ENCODE measurements at places on chromosomes 1 and 21.

- DNase-seq: no peak
Measured at GRCh38 chr1:227395426-227396028, 77.2 kb upstream of the CDC42BPA start.

DNA sequence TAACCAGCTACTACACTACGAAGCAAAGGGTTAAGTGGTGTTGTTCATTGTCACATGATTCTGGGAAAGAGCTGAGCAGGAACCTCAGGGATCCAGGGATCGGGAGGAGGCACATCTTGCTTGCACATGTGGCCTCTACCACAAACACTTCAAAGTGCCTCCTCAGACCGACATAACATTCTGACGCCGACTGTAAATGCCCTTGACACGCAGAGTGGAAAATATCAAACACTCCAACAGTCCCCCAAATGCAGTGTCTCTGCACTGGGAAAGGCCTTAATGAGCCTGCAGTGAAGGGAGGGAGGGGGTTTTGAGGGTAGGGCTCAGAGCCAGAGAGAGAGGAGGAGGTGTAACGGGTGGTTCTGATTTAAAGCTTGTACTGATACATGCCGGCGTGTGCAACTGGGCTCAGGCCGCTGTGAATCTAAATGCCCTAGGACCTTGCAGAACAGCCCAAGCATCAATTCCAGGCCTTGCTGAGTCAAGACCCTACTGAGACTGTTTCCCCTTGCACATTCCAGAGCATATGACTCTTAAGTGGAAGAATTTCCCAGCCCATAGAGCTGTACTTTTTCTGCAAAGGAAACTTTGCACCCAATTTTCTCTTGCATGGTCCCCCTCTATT is 163.7 kb downstream of the NTMT2 start:
- DNase-seq: no peak

- DNase-seq: no peak
Measured at GRCh38 chr1:18891426-18891780, 11.0 kb downstream of the ALDH4A1 start.

GRCh38 chr1:172669011-172669410 is 10.1 kb downstream of the FASLG start:
- no peak for DNase-seq

DNA sequence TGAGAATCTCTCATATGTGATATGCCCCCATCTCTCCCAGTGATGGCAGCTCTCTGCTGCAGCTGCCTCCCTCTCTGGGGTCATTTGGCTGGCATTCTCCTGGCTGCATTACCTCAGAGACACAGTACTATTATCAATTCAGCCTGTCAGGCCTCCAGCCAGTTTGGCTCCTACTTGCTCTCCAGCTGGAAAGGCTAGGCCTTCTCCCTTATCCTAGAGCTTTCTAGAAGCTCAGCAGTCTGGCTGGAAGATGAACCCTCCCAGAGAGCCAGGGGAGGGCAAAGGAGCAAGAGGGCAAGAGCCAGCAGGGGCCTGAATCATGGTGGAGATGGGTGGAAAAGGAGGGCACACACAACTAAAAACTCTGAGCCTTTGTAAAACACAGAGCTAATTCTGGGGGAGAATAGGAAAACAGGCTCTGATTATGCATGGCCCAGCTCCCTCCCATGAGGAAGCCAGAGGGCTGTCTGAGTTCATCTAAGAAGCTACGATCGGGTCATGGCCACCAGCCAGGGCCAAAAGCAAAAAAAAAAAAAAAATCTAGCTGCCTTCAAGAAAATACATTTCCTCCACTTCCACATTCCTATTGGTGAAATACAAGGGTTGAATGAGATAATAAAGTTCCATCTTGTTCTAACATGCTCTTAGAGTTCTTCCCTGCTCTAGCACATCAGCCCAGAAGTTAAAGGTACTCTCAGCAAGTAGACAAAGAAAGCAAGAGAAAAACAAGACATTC is 8.8 kb downstream of the LAMB3 start:
- DNase-seq: no peak

DNA sequence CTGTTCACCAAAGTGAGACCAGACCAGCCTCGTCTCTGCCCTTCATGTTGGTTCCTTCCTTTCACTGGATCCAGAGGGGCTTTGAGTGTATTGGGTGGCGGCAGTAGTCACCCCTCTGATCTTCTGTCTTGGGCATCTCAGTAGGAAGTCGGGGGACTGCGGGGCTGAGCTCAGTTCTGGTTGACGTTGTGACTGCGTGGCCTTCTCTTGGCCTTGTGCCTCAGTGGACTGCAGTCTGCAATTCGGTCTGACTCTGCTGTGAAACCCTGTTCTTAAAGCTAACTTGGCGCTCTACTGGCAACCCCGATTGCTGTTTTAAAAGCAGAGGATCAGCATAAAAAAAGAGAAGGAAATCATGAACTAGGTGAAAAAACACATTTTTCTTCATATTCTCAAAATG is 56.7 kb downstream of the SLC37A1 start:
- no peak for DNase-seq

- DNase-seq: no peak
Measured at GRCh38 chr1:230400007-230400344, 26.2 kb downstream of the PGBD5 start.

- no peak for DNase-seq
Measured at GRCh38 chr1:38095454-38095931, 48.9 kb upstream of the POU3F1 start.

- DNase-seq: no peak
Measured at GRCh38 chr21:45078371-45078770, 4.0 kb downstream of the ADARB1 start.

GRCh38 chr1:244291236-244292201 is 160.2 kb downstream of the ADSS2 start:
- no peak for DNase-seq

Data from GM12891 (cell line).